ENCODE measurements at places on chromosomes 12 and 14.
A peak's percentile ranks its signal among the peaks of the same experiment; 100 is the strongest.

- DNase-seq, result no peak
These were observed 97.1 kb downstream of the SLC38A6 start for GRCh38 chr14:61077951-61078720.

- peak; percentile 85 for DNase-seq
These were observed 129.2 kb downstream of the GCH1 start for GRCh38 chr14:54773171-54774006.

DNA sequence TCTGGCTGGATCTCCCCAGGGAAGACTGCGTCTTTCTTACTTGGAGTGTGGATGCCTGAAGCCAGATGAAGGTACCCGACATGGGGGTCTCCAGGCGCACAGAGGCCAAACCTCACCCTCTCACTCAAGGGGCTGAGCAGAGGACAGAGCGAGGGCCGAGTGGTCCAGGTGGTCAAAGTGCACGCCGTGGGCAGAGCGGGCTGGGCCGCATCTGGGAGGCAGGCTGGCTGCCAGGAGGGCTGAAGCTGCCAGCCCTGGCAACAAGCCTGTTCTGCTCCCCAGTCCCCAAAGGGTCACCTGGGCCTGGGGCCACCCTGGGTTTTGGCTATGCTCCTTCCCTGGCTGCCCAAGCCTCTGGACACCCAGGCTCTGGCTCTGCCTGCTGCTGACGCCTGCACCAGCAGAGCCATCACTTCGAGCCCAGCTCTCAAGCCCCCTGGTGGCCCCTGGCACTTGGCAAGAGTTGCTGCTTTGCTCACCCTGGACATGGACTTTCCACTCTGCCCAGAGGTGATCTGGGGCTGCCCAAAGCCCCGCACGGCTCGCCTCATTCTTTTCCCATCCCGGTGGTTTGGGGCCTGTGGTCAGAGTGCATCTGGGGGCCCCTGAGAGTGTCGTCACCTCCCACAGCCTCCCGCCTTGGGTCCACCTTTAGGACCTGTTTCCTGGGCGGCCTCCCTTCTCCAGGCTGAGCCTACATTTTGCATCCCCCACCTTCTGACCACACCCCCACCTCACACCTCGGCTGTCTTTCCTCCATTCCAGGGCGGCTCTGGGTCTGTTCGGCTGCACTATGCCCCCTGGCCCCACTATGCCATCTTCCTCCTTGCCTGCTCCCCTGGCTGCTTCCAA, 2.8 kb downstream of the ADSS1 start:
- DNase-seq, result no peak

DNA sequence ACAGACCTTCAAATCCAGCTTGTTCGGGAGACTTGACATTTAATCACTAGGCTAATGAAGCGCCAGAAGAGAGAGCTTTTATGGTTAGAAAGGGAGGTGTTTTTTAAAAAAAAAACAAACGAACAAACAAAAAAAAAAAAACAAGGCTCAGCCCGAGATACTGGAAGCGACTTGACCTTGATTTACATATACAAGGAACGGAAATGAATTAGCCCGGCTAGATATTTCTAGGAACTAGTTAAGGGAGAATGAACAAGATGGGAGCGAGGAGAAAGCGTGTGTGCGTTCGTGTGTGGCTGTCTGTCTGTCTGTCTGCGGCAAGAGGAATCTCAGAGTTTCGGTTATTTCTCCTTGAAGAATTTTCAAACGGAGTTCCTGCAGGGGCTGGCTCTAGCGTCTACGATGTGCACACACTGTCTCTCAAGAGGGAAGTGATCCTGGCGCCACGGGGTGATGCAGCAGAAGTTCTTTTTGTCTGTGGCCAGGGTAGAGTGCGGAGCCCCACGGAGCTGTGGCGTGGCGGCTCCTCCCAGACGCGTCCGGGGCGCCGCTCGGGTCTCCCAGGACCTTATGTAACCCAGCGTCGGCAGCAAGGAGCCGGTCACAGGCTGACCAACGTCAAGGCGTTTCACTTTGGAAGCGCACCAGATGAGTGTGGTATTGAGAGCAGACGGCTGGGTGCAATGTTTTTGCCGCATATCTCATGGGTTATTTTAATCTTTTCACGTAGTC, 18.8 kb downstream of the SOCS2 start:
- peak; percentile 71 for DNase-seq

- DNase-seq, result no peak
These were observed 69.9 kb downstream of the FOXN4 start for GRCh38 chr12:109239179-109239578.

DNA sequence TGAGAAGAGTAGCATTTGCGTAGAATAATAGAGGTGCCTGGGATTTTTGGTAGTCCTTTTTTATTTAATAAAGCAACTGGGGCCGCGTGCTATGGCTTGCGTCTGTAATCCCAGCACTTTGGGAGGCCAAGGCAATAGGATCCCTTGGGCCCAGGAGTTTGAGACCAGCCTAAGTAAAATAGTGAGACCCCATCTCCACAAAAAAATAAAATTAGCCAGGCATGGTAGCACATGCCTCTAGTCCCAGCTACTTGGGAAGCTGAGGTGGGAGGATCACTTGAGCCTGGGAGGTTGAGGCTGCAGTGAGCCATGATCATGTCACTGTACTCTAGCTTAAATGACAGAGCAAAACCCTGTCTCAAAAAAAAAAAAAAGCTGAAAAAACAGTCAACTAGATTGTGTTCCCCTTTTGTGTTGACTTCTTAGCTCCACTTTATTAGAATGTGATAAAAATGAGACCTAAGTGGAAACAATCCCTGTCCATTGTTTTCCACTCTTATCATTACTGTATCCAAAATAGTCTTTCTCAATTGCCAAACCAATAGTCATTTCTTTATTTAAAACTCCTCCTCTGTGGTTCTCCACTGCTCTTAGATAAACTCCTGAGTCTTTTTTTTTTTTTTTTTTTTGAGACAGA, 7.4 kb downstream of the PRKCH start:
- DNase-seq, result no peak

- DNase-seq, result no peak
These were observed 4.6 kb upstream of the ESR2 start for GRCh38 chr14:64298773-64299172.

- DNase-seq, result no peak
These were observed 103.1 kb downstream of the RFLNA start for GRCh38 chr12:124397807-124398577.

- DNase-seq, result no peak
These were observed 88.2 kb downstream of the DUSP16 start for GRCh38 chr12:12474471-12474928.

DNA sequence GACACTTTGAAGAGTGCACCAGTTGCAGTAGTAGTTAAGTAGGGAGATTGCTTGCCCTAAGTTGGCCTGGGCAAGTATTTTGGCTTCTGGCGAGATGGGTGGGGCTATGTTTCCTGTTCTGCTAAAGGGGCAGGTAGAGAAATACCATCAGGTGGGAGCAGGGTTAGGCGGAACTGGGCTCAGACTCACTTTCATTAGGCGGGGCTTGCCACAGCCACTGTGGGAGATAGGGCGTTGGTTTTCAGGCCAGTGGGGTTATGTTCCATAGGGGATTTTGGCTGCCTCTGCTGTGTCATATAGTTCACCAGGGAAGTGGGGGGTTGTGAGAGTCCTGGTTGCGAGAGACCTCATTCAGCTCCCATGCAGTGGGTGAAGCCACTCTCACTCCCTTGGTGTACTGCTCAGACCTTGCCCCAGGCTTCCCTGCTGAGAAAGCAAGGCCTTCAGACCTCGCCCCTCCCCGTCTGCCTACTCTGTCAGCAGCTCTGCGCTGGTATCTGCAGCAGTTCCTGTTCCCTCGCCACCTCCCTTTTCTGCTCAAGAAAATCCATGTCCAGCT, 43.3 kb downstream of the AEBP2 start:
- DNase-seq, result no peak

DNA sequence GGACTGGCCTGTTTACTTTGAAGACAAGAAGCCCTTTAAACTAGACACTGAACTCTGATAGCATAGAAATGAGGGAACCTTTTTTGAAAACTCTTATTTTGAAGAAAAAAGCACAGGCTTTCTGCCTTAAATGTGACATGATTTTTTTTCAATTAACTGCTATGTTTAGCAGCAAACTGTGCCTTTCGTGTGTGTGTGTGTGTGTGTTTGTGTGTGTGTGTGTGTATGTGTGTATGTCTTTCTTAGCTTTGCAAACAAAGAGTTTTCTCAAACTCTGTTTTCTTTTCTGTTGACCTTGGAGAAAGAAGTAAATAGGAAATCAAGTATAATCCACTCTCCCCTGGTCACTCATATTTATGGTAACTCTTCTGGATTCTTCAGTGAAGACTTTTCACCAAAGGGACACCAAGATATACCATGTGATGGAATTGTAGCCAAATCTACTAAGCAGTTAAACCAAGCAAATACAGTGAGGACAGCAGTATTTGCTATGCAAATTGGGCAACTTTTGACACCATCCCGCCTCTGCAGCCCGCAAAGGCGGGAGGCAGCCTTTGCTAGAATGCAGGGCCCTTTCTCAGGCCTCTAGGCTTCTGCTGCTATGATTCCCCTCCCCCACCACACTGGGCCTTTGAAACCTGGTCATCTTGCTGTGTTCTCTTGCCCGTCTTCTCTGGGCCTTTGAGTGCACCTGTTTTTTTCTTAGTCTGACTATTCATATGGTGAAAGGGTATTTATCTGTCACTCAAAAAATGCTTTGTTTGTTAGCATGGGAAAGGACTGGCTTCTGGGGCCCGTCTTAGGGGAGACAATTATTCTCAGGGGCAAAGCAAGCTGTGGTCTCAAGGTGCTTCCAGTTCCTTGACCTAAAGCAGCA, 107.9 kb downstream of the MYRFL start:
- DNase-seq, result no peak

GRCh38 chr12:20183563-20183962, 184.8 kb upstream of the PDE3A start:
- DNase-seq, result no peak

GRCh38 chr12:106595268-106595667, 12.5 kb downstream of the RFX4 start:
- DNase-seq, result no peak

GRCh38 chr14:63692310-63693020, 35.4 kb downstream of the SGPP1 start:
- no peak for DNase-seq

DNA sequence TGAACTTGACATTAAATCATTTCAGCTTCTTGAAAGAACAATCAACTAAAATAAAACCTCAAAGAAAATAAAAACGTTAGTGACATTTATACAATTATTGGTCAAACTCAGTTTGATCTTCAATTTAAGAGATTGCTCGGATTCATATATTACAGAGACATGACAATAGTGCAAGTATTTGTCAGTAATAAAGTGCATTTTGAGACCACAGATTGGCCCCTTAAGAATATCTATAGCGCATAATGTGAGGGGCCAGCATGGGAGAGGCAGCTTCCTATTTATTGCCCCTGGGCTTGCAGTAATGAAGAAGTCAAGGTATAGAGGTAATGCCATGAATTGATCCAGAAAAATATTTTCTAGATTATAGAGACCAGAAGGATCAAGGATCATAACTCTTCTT, 552.3 kb downstream of the VRK1 start:
- no peak for DNase-seq

DNA sequence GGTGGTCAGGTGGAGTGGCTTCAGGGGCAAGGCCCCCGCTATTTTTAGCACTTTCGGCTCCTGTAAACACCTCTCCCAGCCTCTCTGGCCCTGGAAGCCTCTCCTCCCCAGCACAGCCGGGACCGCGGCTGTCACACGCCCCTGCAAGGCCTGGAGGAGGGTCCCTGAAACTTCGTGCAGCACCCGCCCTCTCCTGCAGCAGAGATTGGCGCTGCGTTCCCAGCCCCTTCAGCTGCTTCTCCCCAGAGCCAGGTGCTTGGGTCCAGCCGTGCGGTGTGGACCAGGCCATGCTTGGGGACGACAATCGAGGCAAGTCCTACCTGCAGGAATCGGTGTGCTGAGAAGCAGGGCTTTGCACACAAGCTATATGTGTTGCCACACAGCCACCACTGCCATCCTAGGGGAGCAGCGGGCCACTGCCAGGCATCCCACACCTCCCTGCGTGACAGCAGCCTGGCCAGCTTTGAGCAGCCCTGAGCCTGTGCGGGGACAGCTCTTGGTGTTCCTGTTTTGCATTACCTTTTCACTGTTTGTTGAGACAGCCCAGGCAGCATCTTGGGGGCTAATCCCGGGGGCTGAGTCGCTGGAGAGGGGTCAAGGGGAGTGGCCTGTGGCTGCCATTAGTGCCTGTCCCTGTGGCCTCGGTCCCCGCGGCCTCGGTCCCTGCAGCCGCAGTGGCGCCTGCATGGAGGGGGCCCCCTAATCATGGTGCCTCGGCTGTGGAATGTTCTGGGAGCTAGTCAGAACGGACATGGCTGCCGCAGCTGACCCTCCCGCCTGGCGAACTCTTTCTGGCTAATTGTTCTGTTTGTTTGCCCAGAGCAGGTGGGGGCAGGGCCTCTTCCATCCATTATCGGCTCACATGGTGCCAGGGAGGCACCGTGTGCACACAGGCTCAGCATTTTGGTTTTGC, 27.6 kb upstream of the TRAF3 start:
- no peak for DNase-seq

GRCh38 chr12:105272814-105273416, 36.9 kb upstream of the APPL2 start:
- DNase-seq, result no peak

GRCh38 chr14:24903337-24903736, 146.6 kb downstream of the STXBP6 start:
- DNase-seq, result no peak

- no peak for DNase-seq
These were observed 17.9 kb upstream of the SH2B3 start for GRCh38 chr12:111387747-111388323.

GRCh38 chr14:103735439-103735814, 19.8 kb downstream of the ZFYVE21 start:
- DNase-seq, result no peak

DNA sequence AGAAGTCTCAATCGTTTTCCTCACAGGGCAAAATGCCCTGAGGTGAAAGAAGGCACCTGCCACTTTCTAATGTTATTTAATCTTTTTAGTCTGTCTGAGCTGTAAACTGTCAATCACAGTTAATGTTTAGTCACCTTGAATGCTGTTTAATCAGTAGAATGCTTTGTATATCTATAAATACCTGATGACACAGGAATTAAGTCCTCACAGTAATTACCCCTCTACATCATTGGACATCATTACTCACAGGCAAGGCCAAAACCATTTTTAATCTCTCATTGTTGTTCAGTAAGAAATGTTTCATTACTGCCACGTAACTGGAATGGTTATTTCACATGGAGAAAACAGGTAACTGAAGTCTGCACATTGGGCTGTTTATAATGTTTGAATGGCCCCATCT, 178.8 kb downstream of the EXOC5 start:
- no peak for DNase-seq

DNA sequence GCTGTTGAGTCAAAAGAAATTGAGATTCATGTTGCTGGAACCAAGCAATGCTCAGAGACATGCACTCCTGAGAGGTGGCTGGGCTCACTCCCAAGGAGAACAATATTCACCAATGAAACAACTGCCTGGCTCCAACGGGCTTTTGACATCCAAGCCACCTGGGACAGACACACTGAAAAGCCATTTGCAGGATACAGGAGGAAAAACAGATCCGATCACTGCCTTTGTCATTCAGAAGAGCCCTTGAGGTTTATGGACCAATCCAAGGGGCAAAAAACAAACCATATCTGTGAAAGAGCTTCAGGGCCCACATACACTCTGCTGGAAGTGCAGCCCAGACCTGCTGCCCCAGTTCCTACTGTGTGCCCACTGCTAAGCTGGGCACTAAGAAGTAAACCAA, 277.5 kb downstream of the NUAK1 start:
- DNase-seq, result no peak
